ENCODE measurements at places on chromosomes 13 and 19. TPM values are rescaled to one million over a fixed set of nuclear protein-coding genes. Genes with fewer than 3 reads are reported as not detected.

KIR2DL1 gene
- total RNA-seq, result not detected

RNF17 gene
- not detected for total RNA-seq

LYPD5 gene
- total RNA-seq, result 0.11 TPM

NPAS1 gene
- 2.9 TPM for total RNA-seq

S1PR5 gene
- total RNA-seq, result 0.60 TPM

ZIC2 gene
- 0.11 TPM for total RNA-seq

ANKRD24 gene
- 4.6 TPM for total RNA-seq

KLK15 gene
- total RNA-seq, result not detected

DNA sequence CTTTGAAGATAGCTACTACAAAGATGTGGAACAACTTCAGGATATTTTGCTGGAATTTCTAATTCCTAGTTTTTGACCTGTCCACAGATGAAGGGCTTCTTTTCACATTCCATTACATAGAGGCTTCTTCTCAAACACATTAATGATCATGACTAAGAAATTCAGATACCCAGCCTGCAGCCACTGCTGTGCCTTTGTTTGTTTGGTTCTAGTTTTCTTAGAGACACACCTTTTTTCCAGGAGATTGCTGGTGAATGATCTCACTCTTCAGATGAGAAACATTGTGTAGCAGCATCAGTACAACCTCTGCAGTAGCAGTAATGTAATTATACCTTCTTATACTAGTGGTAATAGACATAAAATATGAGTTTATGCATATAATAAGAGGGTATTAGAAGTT lies 5.0 kb downstream of the TDRD3 start:
- no peak for DNase-seq

DNA sequence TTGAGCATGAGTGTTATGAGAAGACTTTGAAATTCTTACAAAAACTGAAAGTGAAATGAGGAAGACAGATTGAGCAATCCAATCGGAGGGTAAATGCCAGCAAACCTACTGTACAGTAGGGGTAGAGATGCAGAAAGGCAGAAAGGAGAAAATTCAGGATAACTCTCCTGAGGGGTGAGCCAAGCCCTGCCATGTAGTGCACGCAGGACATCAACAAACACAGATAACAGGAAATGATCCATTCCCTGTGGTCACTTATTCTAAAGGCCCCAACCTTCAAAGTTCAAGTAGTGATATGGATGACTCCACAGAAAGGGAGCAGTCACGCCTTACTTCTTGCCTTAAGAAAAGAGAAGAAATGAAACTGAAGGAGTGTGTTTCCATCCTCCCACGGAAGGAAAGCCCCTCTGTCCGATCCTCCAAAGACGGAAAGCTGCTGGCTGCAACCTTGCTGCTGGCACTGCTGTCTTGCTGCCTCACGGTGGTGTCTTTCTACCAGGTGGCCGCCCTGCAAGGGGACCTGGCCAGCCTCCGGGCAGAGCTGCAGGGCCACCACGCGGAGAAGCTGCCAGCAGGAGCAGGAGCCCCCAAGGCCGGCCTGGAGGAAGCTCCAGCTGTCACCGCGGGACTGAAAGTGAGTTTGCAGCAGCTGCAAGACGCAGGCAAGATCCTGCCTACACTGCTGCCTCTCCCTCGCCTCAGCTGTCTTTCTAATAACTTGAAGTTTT lies at the start of gene TNFSF13B:
Gene TNFSF13B (plus strand): TSS at position 118 of the 728 bp plus-strand sequence. CDS start 178 bp downstream, at position 296.
- DNase-seq, result peak; percentile 61

- no peak for DNase-seq
Measured at GRCh38 chr19:13098277-13099072, 4.2 kb downstream of the LYL1 start.

DNA sequence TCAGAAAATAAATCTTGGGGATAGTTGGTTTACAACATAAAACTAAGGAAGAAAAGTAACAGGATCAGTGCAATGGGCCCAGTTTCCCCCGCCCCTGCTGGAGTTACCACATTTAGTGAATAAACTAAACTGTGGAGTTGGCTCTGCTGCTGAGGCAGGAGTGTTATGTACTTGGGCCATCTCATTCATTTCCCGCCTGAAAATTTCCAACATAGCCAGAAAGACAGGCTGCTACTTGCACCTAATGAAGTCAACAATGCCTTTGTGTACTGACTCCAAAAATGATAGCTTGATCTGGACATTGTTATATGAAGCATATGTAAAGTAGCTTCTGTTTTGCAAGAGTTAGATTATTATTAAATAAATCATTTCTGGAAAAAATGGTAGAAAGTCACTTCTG lies 7.9 kb upstream of the RNASEH2B start:
- DNase-seq, result no peak

- no peak for DNase-seq
Measured at GRCh38 chr13:43154156-43154651, 130.8 kb downstream of the DNAJC15 start.

- no peak for DNase-seq
Measured at GRCh38 chr19:34507414-34508067, 26.0 kb downstream of the WTIP start.

DNA sequence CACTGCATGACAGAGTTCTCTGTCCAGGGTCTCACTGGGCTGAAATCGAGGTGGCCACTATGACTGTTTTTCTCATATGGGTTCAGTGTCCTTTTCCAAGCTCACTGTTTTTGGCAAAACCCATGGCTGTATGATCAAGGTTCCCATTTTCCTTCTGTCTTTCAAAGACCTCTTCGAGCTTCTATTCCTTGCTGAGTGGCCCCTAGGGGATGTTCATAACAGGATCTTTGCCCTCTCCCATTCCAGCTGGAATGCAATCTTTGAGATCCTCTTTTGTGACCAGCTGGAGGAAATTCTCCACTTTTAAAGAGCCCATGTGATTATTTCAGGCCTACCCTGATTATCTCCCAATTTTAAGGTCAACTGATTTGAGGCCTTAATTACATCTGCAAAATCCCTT lies 572.5 kb upstream of the SLC10A2 start:
- no peak for DNase-seq

GRCh38 chr13:59706101-59706976 lies 457.4 kb downstream of the DIAPH3 start:
- no peak for DNase-seq

DNA sequence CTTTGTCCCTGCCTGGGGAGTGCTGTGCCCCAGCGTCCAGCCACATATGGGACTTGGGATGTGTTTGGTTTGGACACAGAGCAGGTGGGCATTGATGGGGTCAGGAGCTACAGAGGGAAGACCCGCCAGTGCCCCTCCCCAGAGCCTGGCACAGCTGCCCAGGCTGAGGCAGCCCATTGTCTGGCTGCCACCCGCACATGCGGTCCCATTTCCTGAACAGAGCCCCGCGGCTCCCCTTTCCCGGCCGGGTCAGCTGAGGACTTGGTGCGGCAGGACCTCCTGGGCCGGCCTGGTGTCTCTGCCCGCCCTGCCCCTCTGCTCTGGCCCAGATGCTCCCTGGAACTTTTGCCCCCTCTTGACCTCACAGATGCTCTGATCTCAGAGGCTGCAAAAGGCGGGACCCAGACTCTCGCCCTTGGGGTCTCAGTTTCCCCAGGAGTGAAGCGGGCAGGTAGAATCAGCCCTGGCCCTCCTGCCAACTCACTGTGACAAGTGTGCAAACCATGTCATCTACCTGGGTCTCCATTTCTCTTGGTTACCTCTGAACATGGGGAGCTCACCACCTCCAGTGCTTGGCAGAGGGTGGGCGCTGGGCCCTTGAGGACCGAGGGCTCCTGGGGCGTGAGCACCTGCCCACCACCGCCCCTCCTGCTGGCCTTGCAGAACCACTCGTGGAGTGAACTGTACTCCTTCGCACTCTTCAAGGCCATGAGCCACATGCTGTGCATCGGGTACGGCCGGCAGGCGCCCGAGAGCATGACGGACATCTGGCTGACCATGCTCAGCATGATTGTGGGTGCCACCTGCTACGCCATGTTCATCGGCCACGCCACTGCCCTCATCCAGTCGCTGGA lies 17.8 kb downstream of the HCN2 start:
- DNase-seq, result no peak

- no peak for DNase-seq
Measured at GRCh38 chr19:19533841-19534240, 4.2 kb upstream of the CILP2 start.

DNA sequence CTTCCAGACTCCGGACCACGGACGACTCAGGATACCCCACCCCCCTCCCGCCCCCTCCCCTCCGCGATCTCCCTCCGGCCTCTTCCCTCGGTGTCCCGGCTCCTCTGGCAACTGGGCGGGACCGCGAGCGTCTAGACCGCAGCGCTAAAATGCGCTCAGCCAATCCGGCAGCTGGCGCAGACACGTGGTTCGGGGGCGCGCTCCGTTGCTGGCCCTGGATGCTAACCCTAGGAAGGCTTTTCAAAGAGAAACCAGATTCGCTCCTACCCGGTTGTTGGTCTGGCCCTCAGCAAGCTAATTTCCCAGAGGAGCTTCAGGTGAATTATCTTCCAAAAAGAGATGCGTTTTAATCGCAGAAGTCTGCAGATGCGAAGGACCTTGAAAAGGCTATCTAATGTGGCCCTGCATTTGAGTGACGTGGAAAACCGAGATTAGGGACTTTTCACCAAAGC lies at the start of gene DZIP1:
Gene DZIP1 (minus strand): TSS at position 106 of the 452 bp plus-strand sequence. CDS start 2,677 bp downstream, outside the sequence.
- DNase-seq, result peak; percentile 91

GRCh38 chr19:29154163-29154562 lies 58.8 kb downstream of the UQCRFS1 start:
- no peak for DNase-seq

- DNase-seq, result peak; percentile 60
Measured at GRCh38 chr13:24185591-24186232, 25.2 kb downstream of the SPATA13 start.

DNA sequence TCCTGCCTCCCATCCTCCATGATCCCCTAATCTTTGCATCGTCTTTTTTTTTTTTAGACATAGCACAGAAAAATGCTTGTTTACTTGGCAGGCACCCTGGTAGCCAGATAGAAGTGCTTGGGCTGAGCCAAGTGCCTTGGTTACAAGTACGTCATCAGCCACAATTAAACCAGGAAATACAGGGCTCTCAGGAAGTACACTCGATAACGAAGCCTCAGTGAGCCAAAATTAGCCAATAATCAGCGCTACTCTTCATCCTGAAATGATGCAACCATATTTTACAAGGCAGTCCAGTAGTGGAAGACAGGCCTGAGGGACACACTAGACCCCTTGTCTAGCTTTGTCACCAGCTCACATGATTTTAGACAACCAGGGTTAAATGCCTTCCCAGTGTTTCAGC lies 194.0 kb upstream of the NBEA start:
- peak; percentile 100 for DNase-seq
